ENCODE measurements at places on chromosomes 6 and 20.

- no peak for DNase-seq
These were observed 5.6 kb upstream of the PSORS1C2 start for GRCh38 chr6:31144296-31144969.

GRCh38 chr6:134171517-134171916, 119.1 kb upstream of the SLC2A12 start:
- no peak for DNase-seq

GRCh38 chr6:4134841-4135664, at the start of gene ECI2:
ECI2 (minus strand) TSS chr6:4135575; CDS start chr6:4135560, 15 bp downstream.
- DNase-seq: peak; percentile 28

- DNase-seq: no peak
These were observed 150.3 kb downstream of the GRIK2 start for GRCh38 chr6:101543796-101544195.

GRCh38 chr20:60034231-60035110, 76.2 kb downstream of the CDH26 start:
- no peak for DNase-seq
